ENCODE measurements at places on chromosomes 5 and 9.

- no peak for DNase-seq
Measured at GRCh38 chr9:104091116-104091515, 3.0 kb upstream of the SMC2 start.

- no peak for DNase-seq
Measured at GRCh38 chr5:151363673-151364072, 16.3 kb upstream of the SLC36A2 start.

GRCh38 chr5:178375348-178375747 lies 142.7 kb upstream of the PHYKPL start:
- DNase-seq, result no peak

GRCh38 chr5:40277161-40277906 lies 402.4 kb upstream of the PTGER4 start:
- DNase-seq, result no peak

DNA sequence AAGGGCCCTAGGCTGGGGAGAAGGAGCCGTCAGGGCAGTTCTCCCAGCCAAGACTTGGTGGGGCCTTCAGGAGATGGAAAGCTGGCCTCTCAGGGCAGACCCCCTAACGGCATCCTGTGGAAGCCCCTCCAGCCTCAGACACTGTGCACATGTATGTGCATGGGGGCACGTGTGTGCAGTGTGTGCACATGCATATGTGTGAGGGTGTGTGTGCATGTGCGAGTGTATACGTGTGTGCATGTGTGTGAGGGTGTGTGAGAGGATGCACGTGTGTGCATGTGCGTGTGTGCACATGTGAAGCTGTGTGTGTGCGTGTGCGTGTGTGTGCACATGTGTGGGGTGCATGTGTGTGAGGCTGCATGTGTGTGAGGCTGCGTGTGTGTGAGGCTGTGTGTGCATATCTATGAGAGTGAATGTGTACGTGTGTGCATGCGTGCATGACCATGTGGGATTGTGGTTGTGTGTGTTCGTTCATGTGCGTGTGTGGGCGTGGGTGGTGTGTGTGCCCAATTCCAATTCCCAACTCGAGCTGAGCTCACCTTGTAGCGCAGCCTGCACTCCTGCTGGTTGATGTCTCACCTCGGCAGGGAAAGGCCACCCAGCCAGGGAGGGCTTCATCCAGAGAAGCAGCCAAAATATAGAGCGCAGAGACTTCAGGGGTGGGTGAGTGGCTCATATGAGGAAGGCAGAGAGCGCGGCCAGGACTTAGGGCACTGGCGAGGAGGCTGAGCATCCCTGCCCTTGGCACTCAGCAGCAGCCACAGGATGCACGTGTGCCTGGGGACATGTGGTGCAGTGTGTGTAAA lies 142.7 kb upstream of the PPP1R26 start:
- no peak for DNase-seq

GRCh38 chr5:2038321-2039179 lies 155.8 kb upstream of the IRX4 start:
- peak; percentile 32 for DNase-seq

- DNase-seq, result no peak
Measured at GRCh38 chr9:134793288-134794188, 87.1 kb upstream of the FCN2 start.

GRCh38 chr5:444226-444625 lies 1.2 kb downstream of the EXOC3 start:
- no peak for DNase-seq

DNA sequence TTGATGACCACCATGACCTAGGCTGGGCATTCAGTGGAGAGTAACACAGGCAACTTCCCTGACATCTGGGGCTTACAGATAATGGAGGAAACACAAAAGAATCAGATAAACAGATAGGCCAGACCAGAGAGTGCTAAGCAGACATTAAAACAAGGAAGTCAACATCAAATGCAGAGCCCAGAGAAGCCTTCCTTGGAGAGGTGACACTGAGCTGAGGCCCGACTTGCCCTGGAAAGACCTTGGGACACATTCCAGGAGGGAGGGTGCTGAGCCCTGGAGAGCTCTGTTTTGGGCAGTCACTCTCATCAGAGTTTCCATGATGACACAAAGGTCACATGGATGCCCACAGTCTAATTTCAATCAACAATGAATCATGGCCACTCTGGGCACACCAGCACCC lies 31.9 kb upstream of the C5orf58 start:
- DNase-seq, result no peak

- DNase-seq, result peak; percentile 33
Measured at GRCh38 chr5:1552521-1553255, 28.9 kb upstream of the LPCAT1 start.

DNA sequence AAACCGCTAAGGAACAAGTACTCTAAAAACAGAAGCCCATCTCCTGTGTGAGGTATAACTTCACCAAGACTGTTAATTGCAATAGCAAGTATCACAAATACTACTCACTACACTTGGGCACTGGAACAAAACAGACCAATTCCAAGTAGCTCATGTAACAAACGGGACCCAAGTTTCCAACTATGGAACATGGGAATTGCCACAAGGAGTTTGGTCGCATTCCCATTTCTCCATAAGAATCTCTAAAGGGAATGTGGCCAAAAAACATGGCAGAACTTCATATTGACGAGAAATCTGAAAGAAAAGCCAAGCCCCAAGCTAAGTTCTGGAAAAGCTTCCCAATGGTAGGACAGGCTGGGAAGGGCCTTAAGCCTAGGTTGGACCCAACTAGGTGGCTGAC lies 162.5 kb downstream of the MAPKAP1 start:
- DNase-seq, result no peak

- DNase-seq, result no peak
Measured at GRCh38 chr5:42672925-42673324, 83.7 kb upstream of the CCDC152 start.

- DNase-seq, result no peak
Measured at GRCh38 chr5:132182359-132183040, 45.2 kb downstream of the P4HA2 start.

DNA sequence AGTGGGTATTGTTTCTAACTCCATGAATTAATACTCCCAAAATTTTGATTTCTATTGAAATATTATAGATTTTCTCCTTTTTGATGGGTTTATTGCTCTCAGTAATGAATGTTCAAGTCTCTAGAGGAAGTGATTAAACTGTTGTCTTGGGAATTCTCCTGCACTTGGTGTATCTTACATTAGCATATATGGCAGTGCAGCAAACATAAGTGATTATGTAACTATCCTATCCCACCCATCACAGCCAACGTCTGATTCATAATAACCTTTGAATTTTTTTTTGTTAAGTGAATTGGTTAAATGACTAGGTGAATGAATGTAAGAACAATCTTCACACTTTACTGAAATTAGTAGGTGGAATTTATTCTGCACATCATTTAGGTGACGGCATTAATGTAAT lies 483.7 kb downstream of the TAF11L14 start:
- DNase-seq, result no peak

- no peak for DNase-seq
Measured at GRCh38 chr5:5011151-5011550, 129.0 kb upstream of the ADAMTS16 start.

- DNase-seq, result no peak
Measured at GRCh38 chr5:120207129-120207528, 257.0 kb upstream of the PRR16 start.

- no peak for DNase-seq
Measured at GRCh38 chr5:36646507-36647023, 40.2 kb downstream of the SLC1A3 start.

DNA sequence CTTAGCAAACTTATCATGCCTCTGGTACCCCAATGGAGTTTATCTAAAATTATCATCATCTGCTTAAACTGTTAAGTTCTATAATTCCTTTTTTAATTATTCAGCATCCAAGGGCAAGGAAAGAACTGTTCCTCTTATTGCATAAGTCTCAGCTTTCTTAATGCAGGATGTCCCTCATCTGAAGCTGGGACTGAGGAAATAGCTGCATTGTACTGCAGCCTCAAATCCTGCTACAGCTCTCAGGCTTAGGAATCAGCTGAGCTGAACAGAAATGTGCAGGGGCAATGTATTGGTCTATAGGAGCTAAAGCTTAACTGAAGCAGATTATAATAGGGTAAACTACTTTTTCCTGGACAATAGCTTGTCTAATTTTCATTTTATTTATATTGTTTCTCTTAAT lies 48.0 kb downstream of the HAPLN1 start:
- no peak for DNase-seq

DNA sequence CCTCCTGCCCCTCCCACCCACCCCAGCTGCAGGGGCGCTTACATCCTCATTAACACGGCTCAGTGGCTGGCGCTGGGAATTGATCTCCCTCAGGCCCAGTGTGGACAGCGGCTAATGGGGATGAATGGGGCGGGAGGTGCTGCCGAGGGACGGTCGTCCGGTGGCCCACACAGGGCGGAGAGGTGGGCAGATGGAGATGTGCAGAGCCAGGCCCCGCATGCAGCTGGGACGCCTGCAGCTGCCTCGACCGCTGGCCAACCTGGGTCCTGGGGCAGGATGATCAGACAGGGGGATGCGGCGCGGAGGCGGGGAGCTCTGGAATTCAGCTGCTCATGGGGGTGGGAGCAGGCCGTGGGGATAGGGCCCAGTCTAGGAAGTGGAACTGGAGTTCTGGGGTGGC lies 17.6 kb downstream of the TSPAN17 start:
- DNase-seq, result no peak

GRCh38 chr9:23577611-23578010 lies 248.4 kb downstream of the ELAVL2 start:
- no peak for DNase-seq

GRCh38 chr9:129988607-129989361 lies 54.2 kb downstream of the FNBP1 start:
- DNase-seq, result no peak

DNA sequence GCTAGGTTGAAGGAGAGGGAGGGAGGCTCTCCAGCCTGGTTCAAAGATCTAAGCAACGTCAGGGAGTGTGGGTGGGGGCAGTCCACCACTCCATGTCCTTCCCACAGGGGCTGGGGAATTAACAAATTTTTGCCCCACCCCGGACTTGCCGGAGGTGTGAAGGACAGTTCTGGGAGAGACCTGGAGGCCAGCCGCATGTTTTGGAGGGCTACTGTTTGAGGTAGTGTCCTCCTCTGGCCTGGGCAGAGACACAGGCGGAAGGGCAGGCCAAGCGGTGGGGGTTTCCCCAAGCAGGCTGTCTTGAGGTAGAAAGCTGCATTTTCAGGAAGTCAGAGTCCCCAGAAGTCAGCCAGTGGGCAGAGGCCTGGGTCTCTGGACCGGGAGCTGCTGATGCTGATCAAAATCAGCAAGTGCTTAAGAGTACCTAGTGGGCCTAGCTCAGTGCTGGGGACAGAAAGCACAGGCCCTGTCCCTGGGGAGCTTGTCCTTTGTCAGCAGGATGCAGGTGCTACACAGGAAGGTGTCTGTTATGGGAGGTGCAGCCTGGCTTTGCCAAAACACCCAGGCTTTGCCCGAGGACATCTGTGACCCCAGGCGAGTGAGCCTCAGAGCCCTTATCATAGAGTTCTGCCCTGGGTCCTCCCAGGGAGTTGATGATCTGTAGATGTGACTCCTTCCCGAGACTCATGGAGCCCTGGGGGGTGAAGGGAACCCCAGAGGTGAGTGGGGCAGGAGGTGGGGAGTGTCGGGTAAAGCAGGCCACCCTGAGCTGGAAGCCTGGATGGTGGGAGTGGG lies 18.5 kb downstream of the JADE2 start:
- DNase-seq, result no peak

- DNase-seq, result no peak
Measured at GRCh38 chr9:72884508-72884907, 68.3 kb downstream of the ALDH1A1 start.

GRCh38 chr5:1916041-1917001 lies 33.6 kb upstream of the IRX4 start:
- DNase-seq, result no peak

- no peak for DNase-seq
Measured at GRCh38 chr9:21412107-21412506, 3.2 kb downstream of the IFNA8 start.

GRCh38 chr5:72908664-72909063 lies 47.2 kb upstream of the FCHO2 start:
- no peak for DNase-seq

DNA sequence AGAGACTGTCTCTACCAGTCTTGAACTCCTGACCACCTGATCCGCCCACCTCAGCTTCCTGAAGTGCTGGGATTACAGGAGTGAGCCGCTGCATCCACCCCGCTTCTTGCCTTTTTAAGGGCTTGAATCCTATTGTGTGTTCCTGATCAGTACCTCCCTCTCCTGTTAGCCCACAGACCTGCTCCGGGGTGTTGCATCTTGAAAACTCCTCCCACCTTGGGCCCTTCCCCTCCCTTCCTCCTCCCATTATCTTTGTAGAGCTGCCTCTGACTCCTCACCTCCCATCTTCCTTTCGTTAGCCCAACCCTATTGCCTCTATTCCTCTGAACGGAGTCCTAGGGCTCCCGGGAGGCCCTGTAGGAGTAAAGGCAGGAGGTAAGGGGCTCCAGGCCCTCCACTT lies 48.5 kb upstream of the NEK6 start:
- DNase-seq, result no peak

Measured in COLO829 (cell line).